Stimulated activated CD4-positive, alpha-beta T cell treated with anti-CD3 and anti-CD28 coated beads, Interleukin-1b, Interleukin-23, amount 100 ng/mL, for 48 hours (primary cell): ENCODE measurements at places on chromosomes 12 and 14.

DNA sequence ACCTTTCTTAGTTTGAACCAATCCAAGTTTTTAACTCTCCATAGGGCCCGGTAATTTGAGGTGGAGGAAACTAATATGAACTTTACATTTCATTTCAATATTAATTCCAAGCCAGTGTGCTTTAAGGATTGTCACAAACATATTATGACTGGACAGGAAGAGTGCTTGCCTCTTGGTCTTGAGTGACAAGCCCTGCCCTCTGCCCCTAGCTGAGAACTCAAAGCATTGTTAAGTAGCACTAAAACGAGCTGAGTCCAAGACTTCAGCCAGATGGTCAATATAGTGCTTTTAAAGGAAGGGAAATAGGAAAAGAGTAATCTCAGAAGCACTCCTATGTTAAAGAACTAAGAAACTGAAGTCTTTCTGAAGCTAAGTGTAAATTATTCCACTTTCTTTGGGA, 17.1 kb downstream of the TRMT5 start:
- DNase-seq = no peak

- DNase-seq = no peak
These were observed 151.1 kb upstream of the TBX3 start for GRCh38 chr12:114835031-114835430.

DNA sequence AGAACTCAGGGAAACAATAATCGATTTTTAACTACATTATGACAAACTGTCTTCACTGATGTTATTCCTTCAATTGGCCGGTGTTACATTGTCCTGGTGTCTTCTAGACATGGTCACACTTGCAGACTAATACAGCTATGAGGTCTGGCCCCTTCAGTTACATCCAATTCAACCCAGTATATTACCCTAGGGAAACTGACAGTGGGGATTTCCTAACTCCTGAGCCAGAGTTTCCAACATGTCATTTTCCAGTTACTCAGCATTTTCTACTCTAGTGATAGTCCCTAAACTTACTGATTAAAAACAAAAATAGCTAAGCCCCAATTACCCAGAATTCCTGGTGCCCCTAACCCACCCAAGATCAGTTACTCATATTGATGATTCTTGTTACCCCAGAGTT, 21.1 kb downstream of the IFNG start:
- no peak for DNase-seq

DNA sequence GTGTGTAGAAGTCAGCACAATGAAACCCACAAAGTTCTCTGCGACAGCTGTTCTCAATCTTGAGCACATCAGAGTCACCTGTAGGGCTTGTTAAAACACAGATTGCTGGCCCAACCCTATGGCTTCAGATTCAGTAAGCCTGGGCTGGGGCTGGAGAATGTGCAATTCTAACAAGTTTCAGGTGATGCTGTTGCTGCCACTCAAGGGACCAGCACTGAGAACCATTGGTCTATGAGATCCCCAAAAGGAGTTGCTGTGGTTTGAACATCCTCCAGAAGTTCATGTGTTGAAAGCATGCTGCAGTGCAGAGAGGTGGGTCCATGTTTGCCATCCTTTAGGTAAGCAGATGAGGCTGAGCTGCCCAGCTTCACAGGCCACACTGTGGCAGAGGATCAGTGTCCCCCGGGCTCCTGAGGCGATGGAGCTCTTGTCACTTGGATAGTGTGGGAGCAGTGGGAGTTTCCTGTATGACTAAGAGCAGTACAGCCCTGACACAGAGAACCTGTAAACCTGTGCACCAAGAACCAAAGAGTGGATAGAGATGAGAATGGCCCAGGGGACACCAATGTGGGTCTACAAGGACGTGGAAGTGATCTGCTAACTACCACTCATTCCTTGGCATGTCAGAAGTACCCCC, 8.0 kb upstream of the RTRAF start:
- DNase-seq = no peak

- DNase-seq = no peak
These were observed 4.1 kb upstream of the TMEM120B start for GRCh38 chr12:121708313-121709063.

DNA sequence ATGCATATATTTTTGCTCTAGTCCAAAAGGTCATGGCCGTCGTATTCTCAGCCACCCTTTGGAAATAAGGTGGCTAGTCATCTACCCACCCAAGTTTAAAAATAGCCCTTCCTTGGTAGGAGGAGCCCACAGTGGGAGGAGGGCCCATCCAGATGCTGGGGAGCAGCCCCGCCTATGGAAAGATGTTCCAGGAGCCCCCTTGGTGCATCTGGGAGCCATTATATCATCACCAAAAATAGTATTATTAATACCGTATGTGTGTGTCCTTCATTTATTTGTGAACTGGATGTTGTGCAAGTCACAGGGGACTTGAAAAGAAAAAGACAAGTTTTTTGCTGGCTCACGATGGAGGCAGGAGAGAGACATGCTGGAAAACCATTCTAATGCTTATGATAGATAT, 34.0 kb downstream of the EMP1 start:
- DNase-seq = no peak

- no peak for DNase-seq
These were observed 52.1 kb downstream of the PTPN21 start for GRCh38 chr14:88502740-88503139.

DNA sequence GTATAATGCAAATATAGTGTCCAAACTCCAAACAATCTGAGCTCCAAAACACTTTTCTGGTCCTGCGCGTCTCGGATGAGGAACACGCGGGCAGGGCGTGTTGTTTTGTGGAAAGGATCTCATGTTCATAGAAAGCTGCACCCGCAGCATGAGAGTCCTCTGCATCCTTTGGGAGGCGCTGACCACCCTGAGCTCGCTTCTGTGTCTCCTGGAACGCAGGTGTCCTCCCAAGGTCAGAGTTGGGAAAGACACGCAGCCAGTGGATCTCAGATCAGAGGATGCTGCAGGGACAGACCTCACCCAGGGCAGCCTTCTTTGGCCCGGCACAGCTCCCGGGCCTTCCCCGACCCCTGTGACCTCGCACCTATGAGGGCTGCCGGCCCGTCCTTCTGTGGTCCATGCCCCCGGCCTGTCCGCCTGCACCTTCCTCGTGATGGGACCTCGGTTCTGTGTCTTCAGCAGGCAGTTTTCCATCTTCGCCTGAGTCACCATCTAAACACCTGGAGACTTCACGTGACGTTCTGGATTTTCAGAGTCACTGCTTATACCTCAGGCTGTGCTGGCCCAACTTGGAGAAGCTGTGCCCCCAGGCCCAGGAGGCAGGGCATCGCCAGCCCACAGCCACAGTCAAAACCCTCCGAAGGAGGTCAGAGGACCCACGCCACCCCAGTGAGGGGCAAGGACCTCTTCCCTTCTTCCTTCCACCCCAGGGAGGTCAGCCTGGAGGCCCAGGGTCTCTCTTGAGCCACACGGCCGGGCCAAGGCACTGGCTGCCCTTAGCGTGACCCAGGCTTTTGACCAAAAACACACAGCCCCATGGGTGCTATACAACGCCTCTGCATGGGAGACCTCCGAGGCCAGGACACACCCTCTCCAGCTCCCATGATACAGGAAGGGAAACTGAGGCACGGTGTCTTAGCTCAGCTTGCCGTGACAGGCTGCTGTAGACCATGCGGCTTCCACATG, 25.9 kb downstream of the MMP17 start:
- no peak for DNase-seq

DNA sequence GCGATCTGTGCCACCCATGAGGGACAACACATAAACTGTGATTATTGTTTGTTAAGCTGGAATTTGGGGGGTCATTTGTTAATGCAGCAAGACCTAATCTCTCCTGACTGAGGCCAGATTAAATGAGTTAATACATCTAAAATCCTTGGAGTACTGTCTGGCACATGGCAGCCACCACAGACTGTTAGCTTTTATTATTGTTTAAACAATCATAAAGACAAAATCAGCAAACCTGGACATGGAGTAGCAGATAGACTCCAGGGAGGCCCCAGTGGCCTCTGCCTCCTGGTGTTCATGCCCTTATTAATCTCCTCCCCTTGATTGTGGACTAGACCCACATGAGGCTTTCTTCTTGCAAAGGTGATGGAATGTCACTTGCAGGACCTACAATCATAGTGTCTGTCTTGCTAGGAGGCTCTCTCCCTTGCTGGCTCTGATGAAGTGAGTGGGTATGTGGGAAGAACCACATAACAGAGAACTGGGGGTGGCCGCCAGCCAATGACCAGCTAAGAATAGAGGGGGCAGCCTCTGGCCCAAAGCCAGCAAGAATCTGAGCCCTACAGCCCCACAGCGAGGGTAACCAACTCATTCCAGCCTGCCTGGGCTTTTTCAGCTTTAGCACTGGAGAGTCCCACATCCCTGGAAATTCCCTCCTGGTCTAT, 142.0 kb downstream of the SCARB1 start:
- no peak for DNase-seq

DNA sequence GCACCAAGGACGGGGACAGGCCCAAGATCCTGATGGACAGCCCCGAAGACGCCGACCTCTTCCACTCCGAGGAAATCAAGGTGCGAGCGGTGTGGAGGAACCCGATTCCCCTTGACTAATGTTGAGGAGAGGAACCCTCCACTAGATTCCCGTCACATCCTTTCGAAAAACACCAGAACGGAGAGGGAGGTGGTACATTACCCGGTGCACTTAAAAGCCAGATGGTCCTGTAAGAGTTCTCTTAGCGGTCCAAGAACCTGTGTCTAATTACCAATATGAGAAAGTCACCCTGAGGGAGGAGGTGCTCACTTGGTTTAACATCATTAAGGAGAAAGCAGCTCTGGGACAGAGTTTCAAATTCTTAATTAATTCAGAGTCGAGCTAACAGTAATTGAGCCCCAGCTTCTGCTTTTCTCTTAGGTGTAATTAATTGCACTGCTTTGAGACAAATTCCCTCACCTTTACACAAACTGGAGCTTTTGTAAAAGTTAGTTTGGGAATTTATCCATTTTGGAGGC, 450 bp downstream of the PRKAB1 start:
- DNase-seq = no peak

GRCh38 chr12:6783828-6784227, 5.5 kb upstream of the CD4 start:
- DNase-seq = no peak

- no peak for DNase-seq
These were observed 7.3 kb downstream of the ERBB3 start for GRCh38 chr12:56087220-56087619.

DNA sequence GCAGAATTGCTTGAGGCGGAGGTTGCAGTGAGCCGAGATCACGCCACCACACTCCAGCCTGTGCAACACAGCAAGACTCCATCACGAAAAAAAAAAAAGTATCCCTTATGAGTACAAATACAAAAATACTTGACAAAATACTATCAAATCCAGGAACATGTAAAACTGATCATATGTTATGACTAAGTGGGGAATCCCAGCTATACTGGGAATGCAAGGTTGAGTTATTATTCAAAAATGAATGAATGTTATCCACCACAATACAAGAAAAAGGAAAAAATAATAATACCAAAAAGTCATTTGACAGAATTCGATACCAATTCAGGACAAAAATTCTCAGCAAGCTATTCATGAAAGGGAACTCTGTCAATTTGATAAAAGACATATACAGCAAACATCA, 32.6 kb downstream of the MOK start:
- no peak for DNase-seq

DNA sequence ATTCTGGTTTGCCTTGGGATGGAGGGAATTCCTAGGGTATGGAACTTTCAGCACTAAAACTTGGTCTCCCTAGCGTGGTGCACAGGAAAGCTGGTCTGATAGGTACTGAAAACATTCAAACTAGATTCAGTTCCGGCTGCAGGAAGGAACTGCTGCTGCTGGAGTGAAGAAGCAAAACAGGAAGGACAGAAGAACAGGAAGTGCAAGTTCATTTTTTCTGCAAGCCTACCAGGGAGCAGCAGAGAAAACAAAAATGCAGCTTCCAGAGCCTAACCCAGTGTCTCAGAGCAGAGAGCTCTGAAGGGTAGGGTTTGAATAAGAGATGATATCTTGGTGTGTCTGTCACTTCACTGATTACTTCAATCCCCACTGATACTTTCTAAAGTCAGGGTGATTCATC, 165.2 kb downstream of the VRK1 start:
- DNase-seq = no peak

GRCh38 chr12:14283489-14284144, 81.9 kb upstream of the ATF7IP start:
- no peak for DNase-seq

- no peak for DNase-seq
These were observed 203.1 kb downstream of the SLC2A13 start for GRCh38 chr12:39902821-39903220.

GRCh38 chr14:68394764-68395143, 398.1 kb downstream of the ZFP36L1 start:
- no peak for DNase-seq

DNA sequence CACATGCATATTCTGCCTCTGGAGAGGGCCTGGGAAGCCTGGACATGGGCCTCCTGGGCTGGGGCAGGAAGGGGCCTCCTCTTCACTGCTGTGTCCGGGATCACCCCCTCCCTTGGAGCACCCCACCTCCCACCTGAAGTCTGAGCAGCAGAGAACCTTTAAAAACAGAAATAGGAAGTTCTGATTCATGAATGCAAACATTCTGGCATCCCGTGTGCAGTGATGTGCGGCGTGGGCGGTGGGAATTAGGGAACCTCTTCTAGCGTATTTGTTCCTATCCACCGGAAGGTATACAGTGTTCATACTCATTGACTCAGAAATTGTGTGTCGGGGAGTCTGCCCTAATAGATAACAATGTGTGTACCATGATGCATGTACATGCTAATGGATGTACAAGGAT, 46.2 kb downstream of the C14orf132 start:
- DNase-seq = no peak

GRCh38 chr12:24600996-24601395, 347.9 kb downstream of the BCAT1 start:
- DNase-seq = no peak

DNA sequence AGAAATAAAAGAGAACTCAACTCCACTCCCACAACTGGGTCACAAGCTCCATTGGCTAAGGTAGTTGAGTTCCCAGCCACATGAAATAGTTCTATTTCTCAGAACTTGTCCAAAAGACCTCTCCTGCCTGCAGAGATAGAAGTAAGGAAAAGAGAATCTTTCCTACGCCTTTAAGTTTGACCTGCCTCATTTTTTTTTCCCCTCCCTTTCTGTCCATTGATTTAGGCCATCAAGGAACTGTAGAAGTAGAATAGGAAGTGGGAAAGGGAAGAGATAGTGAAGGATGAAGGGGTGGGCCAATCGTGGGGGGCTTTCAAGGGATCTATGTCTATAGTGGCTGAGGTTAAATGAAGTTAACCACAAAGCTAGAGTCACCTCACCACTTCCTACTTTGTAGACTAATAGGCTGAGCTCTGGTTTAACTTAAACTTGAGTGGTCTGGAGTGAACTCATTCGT, 13.9 kb upstream of the NUDT4 start:
- DNase-seq = no peak

DNA sequence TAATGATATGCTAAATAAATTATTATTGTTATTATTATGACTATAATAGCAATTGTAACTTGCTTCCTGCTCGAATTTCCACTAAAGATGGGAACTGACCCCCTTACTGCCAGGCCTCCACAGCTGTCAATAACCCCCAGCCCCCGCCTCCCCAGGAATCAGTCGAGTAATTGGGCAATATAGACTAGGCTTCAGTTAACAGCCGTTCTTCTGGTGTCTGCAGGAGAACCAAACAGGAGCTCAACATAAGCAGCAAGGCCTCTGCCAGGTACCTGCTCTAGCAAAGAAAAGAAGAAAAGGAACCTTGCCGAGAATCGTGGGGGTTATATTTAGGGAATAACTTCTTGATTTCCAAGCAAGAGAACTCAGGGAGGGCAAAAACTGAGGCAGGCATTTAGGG, 21.8 kb downstream of the HOXC4 start:
- no peak for DNase-seq
